ENCODE measurements at places on chromosomes 7 and 10.

DNA sequence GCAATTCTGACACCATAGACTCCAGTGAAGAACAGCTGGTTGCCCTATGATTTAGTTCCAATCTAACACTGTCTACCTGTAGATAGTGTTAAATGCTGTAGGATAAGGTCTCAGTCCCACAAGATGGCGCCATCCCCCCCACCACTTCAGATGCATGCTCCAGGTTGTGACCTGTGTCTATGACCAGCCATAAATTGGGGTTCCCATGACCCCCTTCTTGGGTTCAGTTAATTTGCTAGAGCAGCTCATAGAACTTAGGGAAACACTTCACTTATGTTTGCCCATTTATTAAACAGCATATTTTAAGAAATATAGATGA, 13.1 kb downstream of the CCSER2 start:
- no peak for DNase-seq

GRCh38 chr10:91043173-91043910, 122.5 kb upstream of the ANKRD1 start:
- DNase-seq = no peak

GRCh38 chr10:118080817-118081216, 34.1 kb upstream of the RAB11FIP2 start:
- no peak for DNase-seq

- DNase-seq = no peak
Measured at GRCh38 chr10:49382226-49382625, 13.7 kb downstream of the DRGX start.

GRCh38 chr7:2567679-2568278, 9.0 kb downstream of the IQCE start:
- DNase-seq = no peak

GRCh38 chr7:30862995-30863705, 48.5 kb upstream of the AQP1 start:
- no peak for DNase-seq

GRCh38 chr10:67175354-67175753, 249.5 kb downstream of the LRRTM3 start:
- DNase-seq = no peak

- no peak for DNase-seq
Measured at GRCh38 chr10:107409522-107409921, 245.0 kb upstream of the SORCS1 start.

- no peak for DNase-seq
Measured at GRCh38 chr7:20514364-20514763, 101.1 kb upstream of the ABCB5 start.

- no peak for DNase-seq
Measured at GRCh38 chr10:929960-930624, 1.4 kb downstream of the LARP4B start.

DNA sequence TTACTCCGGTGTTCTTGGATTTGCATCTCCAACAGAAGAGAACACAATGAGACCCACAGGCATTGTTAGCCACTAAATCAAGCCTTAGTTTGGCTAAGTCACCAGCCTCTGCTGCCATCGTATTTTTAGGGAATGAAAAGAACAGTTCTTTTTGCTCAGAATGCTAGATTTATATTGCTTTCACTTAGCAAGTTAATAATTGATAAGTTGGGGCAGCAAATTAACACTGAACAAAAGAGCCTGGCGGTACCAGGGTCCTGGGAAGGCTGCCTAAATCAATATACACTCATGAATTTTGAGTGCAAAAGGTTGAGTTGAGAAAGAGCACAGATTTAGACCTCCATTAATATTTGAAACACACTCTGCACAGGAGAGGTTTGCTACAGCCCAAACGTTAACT, 767.7 kb downstream of the TYW1 start:
- DNase-seq = no peak

- no peak for DNase-seq
Measured at GRCh38 chr7:20438248-20438647, 107.5 kb downstream of the ITGB8 start.

DNA sequence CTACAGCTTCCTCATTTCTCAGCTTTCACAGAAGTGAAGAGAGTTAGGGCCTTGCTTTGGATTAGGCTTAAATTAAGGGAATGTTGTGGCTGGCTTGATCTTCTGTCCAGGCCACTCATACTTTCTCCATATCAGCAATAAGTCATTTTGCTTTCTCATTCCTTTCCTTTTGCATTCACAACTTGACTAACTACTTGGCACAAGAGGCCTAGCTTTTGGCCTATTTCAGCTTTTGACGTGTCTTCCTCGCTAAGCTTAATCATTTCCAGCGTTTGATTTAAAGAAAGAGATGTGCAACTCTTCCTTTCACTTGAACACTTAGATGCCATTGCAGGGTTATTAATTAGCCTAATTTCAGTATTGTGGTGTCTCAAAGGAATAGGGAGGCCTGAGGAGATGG, 712.0 kb downstream of the INHBA start:
- DNase-seq = no peak

- no peak for DNase-seq
Measured at GRCh38 chr7:88546808-88547207, 212.7 kb upstream of the ZNF804B start.

- DNase-seq = no peak
Measured at GRCh38 chr10:75228278-75228677, 7.5 kb downstream of the COMTD1 start.

DNA sequence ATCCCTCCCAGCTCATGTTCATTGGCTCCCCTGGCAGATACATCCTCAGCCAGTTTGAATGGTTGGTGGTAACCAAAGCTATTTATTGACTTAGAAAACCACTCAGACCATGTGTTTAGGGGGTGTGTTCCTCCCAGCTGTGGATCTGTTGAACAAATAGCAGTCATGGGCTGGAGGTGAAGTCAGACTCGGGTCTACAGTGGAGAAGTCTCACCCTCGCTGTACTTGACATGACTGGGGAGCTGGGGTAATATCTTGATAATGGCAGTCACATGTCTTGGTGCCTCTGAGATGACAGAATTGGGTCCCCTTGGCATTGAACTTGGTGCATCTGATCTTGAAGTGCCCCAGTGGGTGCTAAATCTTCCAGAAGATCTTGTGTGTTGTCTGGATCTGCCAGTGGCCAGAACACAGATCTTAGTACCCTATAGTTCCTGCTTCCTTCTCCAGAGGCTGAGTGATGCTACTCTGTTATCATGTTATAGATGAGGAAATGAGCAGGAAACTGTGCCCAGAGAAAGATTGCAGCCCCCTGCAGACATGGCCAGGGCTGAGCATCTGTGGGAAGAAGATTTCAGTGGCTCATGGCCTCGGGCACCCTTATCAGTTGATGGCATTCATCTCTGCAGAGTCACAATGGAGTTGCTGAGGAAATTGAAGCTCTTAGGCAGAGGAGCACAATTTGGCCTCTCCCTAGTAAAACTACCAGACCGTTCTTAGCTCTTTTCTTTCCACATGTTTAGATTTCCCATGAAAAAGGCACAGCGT, 50.4 kb downstream of the ADRA2A start:
- DNase-seq = no peak

- DNase-seq = no peak
Measured at GRCh38 chr7:31695859-31696614, 9.0 kb downstream of the PPP1R17 start.

GRCh38 chr10:82190432-82191260, 315.7 kb downstream of the NRG3 start:
- DNase-seq = no peak

DNA sequence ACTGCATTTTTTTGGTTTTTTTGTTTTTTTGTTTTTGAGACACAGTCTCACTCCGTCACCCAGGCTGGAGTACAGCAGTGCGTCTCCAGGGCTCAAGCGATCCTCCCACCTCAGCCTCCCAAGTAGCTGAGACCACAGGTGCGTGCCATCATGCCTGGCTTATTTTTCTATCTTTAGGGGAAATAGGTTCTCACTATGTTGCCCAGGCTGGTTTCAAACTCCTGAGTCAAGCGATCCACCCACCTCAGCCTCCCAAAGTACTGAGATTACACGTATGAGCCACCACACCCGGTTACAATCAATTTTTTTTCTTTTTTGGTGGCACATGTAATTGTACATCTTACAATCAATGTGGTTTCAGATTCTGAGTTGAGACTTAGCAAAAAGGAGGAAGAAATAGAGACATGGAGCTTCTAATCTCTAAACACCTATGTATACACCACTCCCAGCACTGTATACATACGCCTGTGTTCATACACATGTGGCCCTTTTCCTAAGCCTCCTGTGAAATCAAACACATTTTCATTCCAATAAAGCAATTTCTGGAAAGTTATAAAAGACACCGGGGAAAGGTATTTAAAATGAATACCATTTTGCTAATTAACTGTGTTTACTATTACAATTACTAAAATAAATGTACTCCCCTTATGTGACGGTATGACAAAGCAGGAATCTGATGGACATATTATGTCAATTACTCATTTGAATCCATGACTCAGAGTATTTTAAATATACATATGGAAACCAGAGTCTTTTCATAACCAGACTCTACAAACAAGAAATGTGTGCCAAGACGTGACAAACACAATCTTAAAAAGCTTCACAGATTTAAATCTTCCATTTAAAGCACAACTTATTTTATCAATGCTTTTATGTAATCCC, 40.9 kb downstream of the SMURF1 start:
- DNase-seq = no peak

DNA sequence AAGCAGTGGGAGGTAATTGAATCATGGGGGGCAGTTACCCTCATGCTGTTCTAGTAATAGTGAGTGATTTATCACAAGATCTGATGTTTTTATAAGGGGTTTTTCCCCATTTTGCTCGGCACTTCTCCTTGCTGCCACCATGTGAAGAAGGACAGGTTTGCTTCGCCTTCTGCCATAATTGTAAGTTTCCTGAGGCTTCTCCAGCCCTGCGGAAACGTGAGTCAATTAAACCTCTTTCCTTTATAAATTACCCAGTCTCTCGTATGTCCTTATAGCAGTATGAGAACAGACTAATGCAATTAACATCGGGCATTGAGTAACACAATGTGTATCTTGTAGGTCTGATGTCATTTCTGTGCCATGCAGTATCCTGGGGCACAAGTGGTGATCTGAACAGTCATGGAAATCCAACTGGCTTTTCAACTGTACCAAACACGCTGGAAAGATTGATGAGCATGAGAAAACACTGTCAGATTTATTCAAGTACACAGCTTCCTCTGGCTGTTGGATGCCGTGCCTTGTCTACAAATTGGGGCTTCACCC, 208.6 kb upstream of the KIAA1217 start:
- no peak for DNase-seq

- no peak for DNase-seq
Measured at GRCh38 chr10:101708870-101709269, 13.9 kb upstream of the FBXW4 start.
